ENCODE measurements at places on chromosomes 16 and 17. TPM values are rescaled to one million over a fixed set of nuclear protein-coding genes. Genes with fewer than 3 reads are reported as not detected.

MYLK3 gene
- 0.16 TPM for total RNA-seq

KCTD19 gene
- total RNA-seq, result not detected

RTN4RL1 gene
- 8.0 TPM for total RNA-seq

SEZ6L2 gene
- total RNA-seq, result 16.2 TPM

TBC1D26 gene
- total RNA-seq, result not detected
